ENCODE measurements at places on chromosomes 1 and 21. TPM values are rescaled to one million over a fixed set of nuclear protein-coding genes. Genes with fewer than 3 reads are reported as not detected.

DNA sequence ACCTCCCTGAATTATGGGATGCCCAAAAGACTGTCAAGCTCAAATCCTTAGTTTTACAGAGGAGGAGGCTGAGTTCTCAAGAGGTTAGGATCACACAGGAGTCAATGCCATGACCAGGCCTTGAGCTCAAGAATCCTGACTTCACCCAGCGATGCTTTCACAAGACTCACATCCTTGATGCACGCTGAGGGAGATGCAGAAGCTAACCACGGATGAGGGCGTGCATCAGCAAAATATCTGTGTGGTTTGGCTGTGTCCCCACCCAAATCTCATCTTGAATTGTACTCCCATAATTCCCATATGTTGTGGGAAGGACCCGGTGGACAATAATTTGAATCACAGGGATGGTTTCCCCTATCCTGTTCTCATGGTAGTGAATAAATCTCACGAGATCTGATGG is 133.2 kb downstream of the KCNJ6 start:
- no peak overlapping the region for H3K4me3 ChIP-seq
- DNase-seq, result no peak
- H3K4me1 ChIP-seq, result no peaks in the 10 kb centered on the region
- H3K27ac ChIP-seq, result no peak overlapping the region
- H3K27me3 ChIP-seq, result no peaks in the 10 kb centered on the region

GRCh38 chr1:153168686-153169085 is 18.0 kb upstream of the SPRR2G start:
- no peak overlapping the region for H3K27ac ChIP-seq
- H3K4me1 ChIP-seq, result no peaks in the 10 kb centered on the region
- DNase-seq, result no peak
- H3K4me3 ChIP-seq, result no peak overlapping the region
- H3K36me3 ChIP-seq, result no peaks in the 10 kb centered on the region

DNA sequence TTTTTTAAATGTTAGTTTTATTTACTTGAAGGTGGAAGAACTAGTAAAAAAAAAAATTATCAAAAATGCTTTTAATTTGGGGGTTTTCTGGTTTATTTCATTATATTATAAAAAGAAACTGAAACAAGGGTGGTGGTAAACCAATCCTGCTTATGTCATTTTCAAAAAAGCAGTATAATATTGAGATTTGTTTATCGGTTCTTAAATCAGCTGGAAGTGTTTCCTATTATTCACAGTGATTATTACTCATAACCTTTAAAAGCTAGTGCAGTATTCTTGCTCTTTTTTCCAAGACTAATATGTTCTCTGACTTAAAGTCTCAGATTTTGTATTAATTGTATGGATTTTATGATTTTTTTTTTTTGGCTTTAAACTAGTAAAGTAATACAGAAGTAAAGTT is 5.4 kb upstream of the LRRC40 start:
- peaks cover 12% of the 10 kb centered on the region for H3K4me1 ChIP-seq
- no peak overlapping the region for H3K27ac ChIP-seq
- H3K4me3 ChIP-seq, result no peak overlapping the region
- no peaks in the 10 kb centered on the region for H3K27me3 ChIP-seq
- H3K36me3 ChIP-seq, result peaks cover 3% of the 10 kb centered on the region

- no peaks in the 10 kb centered on the region for H3K36me3 ChIP-seq
- H3K4me3 ChIP-seq, result no peak overlapping the region
- H3K27ac ChIP-seq, result peak overlapping the region; percentile 68
- no peaks in the 10 kb centered on the region for H3K27me3 ChIP-seq
Observed at GRCh38 chr1:27724961-27725373, 794 bp upstream of the FAM76A start.

GRCh38 chr1:15749399-15750291 is 7.3 kb downstream of the TMEM82 start:
- no peaks in the 10 kb centered on the region for H3K4me1 ChIP-seq
- H3K36me3 ChIP-seq, result no peaks in the 10 kb centered on the region
- H3K4me3 ChIP-seq, result no peak overlapping the region

- no peaks in the 10 kb centered on the region for H3K36me3 ChIP-seq
- no peak overlapping the region for H3K4me3 ChIP-seq
- H3K4me1 ChIP-seq, result no peaks in the 10 kb centered on the region
- H3K27ac ChIP-seq, result no peak overlapping the region
Observed at GRCh38 chr1:171379846-171380245, 65.9 kb downstream of the FMO4 start.

DNA sequence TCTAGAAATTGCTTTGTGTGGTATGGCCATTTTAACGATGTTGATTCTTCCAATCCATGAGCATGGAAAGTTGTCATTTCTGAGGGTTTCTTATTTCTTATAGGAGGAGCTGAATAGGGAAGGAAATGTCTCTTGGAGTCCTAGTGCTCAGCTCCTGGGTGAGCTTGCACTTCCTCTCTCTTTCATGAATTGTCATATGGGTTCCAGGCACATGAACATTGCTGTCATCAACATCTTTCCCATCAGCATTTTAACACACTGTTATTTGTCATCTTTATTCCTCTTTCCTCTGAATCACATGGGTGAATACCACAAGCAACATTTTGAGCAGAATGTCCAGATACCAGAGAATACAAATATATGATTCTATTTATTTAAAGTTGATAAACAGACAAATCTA is 23.4 kb downstream of the SLAMF6 start:
- H3K27ac ChIP-seq, result no peak overlapping the region
- H3K36me3 ChIP-seq, result no peaks in the 10 kb centered on the region
- H3K4me1 ChIP-seq, result no peaks in the 10 kb centered on the region

The LYPD8 gene
- total RNA-seq, result not detected

The FMO2 gene
- 14.7 TPM for total RNA-seq

Data from thyroid gland (tissue), 4 donors.